Suppressor macrophage (primary cell): ENCODE measurements at places on chromosomes 1 and 21.

DNA sequence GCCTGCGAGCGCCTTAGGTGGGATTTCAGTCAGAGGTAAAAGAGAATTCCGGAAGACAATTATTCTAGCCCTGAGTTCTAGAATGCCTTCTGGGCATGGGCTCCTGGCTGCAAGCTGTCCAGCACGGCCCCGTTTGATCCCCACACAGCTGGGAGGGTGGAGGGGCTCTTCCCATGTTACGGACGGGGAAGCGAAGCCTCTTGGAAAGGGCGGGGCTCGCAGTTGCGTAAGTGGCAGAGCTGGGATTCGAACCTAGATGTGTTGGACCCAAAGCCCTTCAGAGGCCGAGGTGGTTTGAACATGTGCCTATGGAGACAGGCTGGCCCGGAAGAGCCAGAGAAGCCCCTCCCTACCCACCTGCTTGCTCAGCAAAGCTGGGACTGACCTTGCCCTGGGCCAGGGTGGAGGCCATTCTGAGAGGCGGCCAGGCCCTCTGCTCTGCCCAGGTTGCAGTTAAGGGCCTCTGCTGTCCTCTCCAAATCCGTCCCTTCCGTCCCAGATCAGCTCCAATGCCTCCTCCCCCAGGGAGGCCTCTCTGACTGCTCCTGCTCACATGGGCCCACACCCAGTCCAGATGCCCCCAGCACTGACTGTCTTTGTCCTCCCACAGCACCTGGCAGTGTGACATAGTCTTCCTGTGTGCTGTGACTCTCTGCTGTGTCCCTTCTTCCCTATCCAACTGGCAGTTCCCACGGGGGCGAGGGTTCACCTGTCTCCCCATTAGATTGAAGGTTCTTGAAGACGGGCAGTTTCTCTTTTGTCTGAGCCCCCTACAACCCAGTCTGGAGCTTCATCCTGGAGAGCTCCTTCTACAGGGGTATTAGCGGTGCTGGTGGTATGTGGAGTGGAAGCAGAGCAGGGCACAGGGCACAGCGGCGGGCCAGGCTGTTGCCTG is 1.2 kb upstream of the HSPB7 start:
- no peak for DNase-seq

- no peak for DNase-seq
Observed at GRCh38 chr1:85553416-85554335, 26.9 kb upstream of the CCN1 start.

DNA sequence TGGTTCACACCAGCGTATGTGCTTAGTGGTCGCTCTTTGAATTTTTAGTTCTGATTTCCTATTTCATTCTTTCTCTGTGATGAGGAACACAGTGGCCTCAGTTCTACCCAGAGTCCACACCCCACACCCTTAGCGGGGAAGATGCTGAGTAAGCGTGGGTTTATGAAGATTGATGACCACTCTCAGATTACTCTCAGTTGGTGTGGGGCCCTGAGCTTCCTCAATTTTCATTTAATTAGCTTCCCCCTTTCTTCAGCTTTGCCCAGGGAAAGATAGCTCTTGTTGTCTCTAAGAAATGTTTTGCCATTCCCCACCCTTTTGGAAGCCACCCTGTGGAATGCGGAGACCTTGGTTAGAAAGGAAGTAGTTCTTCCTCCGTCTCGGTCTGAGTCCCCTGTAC is 299.9 kb upstream of the PROX1 start:
- DNase-seq = no peak

GRCh38 chr21:17514124-17514845 is 1.4 kb downstream of the CXADR start:
- no peak for DNase-seq

DNA sequence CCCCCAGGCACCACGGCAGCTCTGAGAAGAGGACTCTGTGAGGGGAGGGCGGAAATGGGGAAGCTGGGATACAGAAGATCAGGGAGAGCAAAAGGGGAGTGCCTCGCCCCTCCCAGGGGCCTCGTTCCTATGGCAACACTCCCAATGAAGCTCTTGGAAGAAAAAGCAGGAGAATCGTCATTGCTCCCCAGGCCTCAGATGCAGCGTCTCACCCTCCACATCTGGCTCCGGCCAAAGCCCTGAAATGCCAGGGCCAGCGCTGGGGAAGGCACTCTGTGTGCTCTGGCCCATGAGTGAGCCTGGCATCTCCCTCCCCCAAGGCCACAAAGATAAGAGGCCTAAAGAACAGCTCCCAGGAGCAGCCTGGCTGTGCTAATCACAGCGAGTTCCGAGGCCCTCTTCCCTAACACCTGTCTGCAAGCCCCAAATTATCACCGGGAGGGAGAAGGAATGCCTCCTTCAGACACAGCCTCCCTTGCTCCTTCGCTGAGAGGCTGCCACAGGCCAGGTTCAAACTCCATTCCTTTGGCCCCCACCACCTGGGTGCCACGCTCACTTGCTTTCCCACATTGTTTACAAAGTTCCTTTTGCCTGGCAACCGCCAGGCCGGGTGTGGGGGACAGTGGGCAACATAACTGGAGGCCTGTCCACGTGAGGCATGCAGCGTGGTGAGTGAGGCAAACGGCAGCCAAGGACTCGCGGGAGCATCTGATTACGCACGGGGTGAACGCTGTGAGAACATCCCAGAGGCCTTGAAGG is 27.8 kb downstream of the ECE1 start:
- peak; percentile 57 for DNase-seq

DNA sequence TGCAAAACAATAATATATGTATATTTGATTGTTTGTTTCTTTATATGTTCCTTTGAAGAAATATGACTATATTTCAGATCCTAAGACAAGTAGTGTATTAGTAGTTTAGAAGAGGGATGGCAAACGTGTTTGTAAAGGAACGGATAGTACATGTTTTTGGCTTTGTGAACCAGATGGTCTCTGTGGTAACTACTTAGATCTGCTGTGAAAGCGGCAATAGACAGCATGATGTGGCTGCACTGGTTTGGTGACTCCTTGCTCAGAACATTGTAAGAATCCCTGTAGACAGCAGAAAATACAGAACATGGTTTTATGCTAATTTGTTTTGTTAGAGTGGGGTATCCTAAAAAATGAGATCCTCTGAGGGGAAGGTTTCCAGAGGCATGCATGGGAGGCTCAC is 3.1 kb downstream of the ACADM start:
- DNase-seq = no peak

DNA sequence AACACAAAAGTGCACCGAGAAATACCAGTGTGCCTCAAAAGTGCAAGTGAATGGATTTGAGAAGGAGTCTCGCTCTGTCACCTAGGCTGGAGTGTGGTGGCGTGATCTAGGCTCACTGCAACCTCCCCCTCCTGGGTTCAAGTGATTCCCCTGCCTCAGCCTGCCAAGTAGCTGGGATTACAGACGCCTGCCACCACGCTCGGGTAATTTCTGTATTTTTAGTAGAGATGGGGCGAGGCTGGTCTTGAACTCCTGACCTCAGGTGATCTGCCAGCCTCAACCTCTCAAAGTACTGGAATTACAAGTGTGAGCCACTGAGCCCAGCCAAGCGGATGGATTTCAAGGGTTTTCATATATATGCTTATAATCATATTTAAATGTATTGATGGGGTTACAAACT is 35.8 kb downstream of the PRRX1 start:
- DNase-seq = no peak

GRCh38 chr21:25577424-25578055 is 29.7 kb downstream of the MRPL39 start:
- no peak for DNase-seq

DNA sequence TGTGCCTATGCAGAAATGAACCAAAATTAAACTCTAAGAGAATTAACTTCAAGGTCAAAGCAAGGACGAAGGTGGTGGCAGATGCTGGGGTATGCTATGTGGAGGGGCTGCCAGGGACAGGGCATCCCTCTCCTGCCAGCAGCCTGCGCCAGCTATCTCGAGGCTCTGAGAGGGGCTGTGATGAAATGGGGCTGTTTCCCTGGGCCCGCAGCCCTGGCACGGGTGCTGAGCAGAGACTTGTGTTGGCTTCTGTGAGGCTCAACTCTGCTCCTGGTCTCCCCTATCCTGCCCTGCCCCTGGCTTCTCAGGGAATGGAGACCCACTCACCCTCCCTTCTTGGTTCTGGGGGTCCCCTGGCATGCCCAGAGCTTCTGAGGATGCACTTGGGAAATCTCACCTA is 41.9 kb upstream of the TIAM1 start:
- no peak for DNase-seq

GRCh38 chr1:12572522-12572921 is 45.5 kb downstream of the DHRS3 start:
- DNase-seq = no peak

GRCh38 chr1:53291574-53291973 is 36.3 kb downstream of the LRP8 start:
- no peak for DNase-seq

DNA sequence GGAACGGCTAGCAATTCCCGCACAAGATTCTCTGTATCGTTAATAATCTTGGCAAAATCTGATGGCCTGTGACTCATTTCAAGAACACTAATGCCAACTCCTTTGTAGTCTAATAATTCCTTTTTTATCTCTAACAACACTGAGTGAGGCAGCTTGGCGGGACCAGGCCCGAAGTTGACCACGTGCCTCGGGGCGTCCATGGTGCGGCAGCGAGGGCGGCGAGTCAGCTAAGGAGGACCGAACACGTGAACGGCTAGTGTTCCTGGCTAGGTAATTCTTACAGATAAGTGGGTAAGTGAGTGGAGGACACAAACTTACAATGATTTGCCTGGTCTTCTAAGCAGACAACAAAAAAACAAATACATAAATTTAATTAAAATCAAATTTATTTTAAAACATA is 49.3 kb upstream of the ADGRL4 start:
- DNase-seq = no peak

DNA sequence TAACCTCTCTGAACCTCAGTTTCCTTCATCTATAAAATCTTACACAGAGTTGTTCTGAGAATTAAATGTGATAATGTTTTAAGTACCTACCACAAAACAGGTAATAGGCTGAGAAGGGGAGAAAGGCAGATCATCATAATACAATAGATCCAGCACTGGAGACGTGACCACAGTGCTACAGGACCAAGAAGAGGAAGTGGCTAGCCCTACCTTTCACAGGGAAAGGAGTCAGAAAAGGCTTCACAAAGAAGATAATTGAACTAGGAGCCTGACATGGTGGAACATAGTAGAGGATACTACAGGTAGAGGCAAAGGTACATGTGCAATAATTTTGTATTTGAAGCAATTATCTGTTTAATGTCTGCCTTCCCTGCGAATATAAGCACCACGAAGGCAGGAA is 45.1 kb downstream of the ERI3 start:
- DNase-seq = no peak

- DNase-seq = peak; percentile 30
Observed at GRCh38 chr1:66282343-66282852, 251.6 kb upstream of the SGIP1 start.

DNA sequence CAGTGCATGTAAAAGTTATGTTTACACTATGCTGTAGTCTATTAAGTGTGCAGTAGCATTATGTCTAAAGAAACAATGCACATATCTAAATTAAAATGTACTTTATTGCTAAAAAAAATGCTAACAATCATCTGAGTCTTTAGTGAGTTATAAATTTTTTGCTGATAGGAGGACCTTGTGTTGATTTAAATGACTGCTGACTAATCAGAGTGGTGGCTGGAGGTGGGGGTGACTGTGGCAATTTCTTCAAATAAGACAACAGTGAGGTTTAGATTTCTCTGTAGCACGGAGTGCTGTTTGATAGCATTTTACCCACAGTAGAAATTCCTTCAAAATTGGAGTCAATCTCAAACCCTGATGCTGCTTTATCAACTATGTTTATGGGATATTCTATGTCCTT is 37.0 kb downstream of the HS2ST1 start:
- DNase-seq = no peak

GRCh38 chr1:94130851-94131595 is 10.1 kb upstream of the ABCA4 start:
- no peak for DNase-seq

- no peak for DNase-seq
Observed at GRCh38 chr1:1322418-1322817, 2.0 kb downstream of the INTS11 start.

GRCh38 chr1:44503625-44504024 is 98.6 kb downstream of the RNF220 start:
- no peak for DNase-seq

DNA sequence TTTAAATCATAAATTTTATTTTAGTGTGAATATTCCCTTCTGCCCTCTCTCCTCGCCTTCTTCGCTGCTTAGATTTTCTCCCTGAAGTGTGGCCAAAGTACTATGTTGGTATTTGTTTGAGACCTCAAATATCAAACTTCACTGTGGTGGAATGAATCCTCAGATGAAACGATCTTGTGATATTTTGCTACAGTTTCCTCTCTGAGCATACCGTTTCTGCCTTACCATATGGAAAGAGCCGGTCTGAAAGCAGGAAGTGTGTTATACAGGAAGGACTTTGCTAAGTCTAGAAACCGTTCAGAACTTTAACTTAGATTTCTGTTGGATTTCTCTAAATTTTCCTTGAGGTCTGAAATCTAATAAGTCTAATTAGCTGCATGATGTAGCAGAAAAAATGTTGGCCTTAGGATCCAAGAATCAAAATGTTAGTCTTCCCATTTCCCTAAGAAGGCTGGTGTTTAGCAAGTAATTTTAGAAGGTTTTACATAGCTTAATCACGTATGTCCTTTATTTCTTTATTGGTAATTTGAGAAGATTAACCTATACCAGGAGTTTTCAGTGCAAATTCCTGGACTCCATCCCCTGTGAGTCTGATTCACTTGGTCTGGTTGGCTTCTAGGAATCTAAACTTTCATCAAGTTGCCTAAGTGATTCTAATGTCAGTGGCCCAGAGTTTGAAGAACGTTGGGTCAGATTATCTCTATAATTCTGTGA is 30.7 kb downstream of the SDCCAG8 start:
- DNase-seq = peak; percentile 84

DNA sequence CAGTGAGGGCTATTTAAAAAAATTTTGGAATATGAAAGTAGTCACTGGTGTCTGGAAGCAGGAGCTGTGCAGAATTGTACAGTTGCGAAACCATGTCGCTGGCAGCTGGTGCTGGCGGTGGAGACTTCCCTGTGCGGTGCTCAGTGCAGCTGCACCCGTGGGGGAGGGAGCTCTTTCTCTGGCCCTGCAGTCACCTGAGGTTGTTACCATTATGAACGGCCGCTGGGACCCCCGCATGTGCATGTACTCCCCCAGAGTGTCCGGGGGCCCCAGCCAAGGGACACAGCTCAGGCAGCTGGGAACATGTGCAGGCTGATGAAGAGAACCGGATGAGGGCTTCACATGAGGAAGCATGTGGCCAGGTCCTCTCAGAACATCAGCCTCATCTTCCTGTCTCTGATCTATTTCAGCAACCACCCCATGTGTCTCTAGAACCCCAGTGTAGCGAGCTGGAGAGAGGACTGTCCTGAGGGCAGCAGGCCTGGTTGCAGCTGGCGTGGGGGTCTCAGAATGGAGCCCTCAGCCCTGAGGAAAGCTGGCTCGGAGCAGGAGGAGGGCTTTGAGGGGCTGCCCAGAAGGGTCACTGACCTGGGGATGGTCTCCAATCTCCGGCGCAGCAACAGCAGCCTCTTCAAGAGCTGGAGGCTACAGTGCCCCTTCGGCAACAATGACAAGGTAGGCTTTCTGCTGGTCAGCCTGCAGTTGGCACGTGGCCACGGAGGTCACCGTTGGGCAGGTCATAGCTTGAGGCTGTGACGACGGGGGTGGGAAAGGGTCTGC is at the start of gene TRPM2:
TRPM2 (plus strand) TSS at position 431 of the 780 bp plus-strand sequence; CDS start at position 511, 80 bp downstream.
- DNase-seq = peak; percentile 92

- peak; percentile 46 for DNase-seq
Observed at GRCh38 chr1:68213843-68214242, 18.5 kb downstream of the WLS start.
